ENCODE measurements at places on chromosomes 16 and 17.

- peak; percentile 95 for DNase-seq
Observed at GRCh38 chr17:59361916-59362810, 30.7 kb downstream of the YPEL2 start.

DNA sequence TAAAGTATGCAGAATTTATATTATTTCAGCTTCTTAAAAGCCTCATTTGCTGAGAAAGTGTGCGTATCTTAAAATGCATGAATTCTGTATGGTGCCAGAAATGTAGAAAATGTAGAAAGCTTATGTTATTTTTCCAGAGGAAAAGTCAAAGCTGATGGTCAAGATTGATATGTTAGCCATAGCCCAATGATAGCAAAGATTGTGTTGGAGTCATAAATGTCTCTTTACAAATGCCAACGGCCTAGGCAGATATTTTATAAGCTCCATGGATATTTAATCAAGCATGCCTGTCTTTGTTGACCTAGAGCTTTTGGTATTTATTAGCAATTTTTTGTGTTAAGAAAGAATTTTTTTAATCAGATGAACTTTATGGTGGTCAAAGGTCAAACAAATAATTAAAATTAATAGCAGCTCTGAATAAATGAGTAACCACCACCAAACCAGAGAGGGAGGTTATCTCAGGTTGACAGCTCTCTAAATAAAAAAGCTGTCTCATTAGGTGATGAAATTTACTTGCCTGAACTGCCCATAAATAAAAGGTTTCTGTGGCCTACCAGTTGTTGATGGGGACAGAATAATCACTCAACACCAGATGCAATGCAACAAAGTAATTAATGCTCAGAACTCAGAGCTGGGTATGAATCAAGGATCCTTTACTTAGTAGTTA, 28.5 kb downstream of the CLEC3A start:
- no peak for DNase-seq

DNA sequence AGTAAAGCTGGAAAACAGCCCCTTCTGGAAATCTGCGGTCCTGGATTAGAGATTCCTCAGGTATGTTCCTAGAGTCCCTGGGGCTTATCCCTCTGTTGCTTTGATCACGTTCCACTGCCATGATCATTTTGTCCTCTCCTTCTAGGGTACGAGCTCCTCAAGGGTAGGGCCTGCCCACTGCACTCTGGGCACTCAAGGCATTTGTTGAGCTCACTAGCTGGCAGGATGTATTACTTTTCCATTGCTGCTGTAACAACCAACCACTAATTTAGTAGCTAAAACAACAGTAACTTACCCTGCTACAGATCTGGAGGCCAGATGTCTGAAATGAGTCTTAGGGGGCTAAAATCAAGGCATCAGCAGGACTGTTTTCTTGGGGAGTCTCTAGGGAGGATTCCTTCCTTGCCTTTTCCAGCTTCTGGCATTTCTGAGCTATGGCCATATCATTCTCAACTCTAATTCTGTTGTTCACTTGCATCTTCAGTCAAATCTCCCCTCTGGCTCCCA, 65.7 kb downstream of the ARSG start:
- DNase-seq: no peak

GRCh38 chr17:81499601-81499970, 13.0 kb downstream of the ACTG1 start:
- no peak for DNase-seq

GRCh38 chr17:63113167-63113566, 147.1 kb downstream of the TANC2 start:
- DNase-seq: peak; percentile 9

GRCh38 chr17:40069751-40070708, 7.3 kb downstream of the THRA start:
- DNase-seq: no peak

DNA sequence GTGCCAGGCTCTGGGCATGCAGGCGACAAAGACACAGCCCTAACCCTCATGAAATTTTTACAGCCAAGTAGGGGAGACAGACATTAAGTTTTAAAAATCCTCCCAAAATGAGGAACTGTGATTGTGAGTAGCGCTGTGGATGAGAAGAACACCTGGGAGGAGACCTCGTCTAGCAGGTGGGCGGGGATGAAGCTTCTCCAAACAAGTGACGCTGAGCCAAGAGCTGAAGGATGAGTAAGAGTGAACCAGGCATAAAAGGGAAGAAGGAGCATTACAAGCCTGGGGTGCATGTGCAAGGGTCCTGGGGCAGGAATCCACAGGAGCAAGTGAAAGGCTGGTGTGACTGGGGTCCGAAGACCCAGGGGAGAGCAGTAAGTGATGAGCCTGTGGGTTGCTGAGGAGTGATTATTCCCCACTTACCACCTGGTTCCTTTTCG, 149.4 kb upstream of the HS3ST2 start:
- DNase-seq: no peak

DNA sequence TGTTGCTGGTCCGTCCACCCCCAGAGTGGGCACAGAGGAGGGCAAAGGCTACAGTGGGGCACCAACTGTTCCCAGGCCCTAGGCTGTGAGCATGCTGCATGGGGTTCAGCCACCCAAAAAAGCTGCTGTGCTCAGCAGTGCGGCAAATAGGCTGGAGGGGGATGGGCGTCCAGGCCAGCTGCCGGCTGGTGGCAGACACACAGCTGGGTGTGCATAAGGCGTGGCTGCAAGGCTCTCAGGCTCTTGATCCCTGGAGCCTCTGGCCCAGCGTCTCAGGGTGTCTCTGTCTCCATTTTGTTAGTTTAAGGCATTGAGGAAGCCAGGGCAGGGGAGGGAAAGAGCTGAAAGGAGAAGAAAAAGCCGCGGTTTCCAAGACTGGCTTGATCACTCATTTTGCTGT, 8.8 kb downstream of the RPL19 start:
- DNase-seq: peak; percentile 22

DNA sequence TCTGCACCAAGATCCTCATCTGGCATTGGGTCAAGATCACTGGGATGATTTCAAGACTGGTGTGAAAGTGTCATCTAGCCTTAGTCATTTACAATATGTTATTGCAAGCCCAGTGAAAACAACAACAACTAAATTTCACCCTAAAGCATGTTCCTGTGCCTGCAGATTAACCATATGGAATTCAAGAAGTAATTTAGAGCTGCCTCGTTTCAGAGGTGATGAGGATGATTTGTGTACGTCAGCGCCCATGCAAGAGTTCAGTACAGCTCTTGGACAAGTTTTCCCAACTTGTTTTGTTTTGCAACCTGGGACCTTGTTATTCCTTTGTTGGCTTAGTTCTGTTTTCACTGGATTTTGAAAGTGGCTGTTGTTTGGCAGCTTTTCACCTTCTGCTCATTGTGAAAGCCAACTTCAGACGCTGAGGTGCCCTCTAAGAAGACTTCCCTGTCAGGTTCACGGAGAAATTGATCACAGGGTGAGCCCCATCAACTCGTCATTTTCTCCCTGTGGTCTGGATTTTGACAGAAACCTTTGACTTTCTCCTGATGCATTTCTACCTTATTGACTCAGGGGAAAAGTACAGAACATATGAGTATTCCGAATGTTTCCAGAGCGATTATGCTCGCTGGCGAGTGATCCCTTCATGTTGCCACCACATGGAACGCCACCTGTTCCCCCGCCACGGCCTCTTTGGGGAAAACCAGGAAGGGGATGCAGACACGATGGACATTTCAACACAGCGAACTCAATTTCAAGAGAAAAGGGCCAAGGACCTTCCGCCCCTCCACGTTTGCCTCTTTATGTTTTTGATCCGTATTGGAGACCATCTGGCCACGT, 85.6 kb downstream of the FOXL1 start:
- peak; percentile 78 for DNase-seq

- DNase-seq: no peak
Observed at GRCh38 chr17:39920218-39921210, 2.1 kb upstream of the GSDMB start.

DNA sequence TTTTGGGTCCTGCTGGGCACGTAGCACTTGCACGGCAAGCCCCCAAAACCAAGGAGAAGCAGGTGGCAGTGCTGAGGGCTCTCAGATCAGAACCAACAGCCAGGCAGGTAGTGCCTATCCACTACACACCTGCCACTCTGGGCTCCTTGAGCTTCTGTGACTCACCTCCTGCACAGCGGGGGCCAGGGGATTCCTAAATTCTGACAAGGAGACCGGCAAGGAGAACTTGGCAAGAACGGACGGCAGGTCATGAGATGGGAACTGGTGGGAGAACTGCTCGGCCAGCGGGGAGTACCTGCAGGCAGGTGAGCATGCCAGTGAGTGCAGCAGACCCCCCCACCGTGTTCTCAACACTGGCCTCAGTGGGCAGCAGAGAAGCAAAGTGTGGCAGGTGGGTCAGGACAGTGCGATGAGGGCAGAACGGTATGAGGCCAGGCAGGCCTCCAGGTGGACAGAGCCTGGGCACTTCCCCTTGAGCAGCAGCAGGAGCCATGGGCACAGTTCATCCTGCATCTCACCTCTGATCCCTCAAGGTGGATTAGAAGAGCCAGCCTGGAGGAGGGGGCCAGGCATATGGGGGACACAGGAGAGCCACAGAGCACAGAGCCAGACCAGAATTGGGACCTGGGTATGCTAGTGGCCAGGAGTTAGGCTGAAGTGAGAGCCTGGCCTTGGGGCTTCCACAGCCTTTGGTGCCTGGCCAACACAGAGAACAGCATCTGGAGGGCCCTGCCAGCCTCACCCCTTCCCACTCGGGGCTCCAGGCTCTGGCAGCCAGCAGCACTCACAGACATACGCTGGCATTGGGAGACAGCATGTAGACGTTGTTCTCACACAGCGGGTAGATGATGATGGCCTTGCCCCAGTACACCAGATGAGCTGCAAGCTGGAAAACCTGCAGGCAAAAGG, 14.7 kb downstream of the MPG start:
- no peak for DNase-seq

GRCh38 chr16:23435500-23435899, 17.5 kb downstream of the COG7 start:
- peak; percentile 48 for DNase-seq

GRCh38 chr17:32497431-32498205, 10.8 kb downstream of the CDK5R1 start:
- peak; percentile 67 for DNase-seq

DNA sequence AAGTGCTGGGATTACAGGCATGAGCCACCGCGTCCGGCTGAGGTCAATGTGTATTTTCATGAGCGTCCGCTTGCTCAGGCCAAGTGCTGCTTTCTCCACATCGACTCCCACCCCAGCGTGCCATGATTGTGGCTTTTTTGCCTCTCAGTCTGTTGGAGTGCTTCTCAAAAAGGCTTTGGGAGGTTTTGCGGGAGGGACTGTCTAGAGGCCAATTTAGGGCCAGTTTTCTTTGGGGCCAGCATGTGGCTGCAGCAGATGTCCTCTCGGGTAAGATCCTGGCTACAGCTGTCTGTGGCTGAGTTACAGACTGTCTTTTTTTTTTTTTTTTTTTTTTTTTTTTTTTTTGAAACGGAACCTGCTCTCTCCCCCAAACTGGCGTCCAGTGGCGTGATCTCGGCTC, 6.5 kb downstream of the C16orf90 start:
- no peak for DNase-seq

DNA sequence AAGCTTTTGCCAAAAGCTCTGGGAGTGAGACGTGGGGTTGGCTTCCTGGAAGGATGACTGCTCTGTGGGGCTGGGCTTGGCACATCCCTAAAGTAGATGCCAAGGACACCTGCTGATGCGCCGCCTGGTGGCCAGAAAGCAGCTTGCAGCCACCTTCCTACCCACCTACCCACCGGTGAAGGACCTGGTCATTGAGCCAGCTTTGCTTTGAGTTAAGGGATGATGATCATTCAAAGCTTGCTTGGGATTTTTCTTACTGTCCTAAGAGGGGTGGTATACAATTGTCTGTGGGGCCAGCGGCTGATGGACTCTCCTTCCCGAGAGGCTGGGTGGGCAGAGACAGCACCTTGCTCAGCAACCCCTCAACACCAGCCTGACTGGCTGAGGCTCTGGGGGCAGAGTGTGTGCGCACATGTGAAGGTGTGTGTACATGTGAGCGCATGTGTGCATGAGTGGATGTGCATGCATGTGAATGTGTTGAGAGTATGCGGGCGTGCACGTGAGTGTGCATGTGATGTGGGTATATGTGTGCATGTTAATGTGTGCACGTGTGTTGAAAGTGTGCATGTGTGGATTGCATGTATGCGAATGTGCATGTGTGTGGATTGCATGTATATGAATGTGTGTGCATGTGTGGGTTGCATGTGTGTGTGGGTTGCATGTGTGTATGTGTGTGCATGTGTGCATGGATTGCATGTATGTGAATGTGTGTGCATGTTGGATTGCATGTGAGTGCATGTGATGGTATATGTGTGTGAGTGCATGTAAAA, 18.6 kb downstream of the C1QTNF1 start:
- peak; percentile 37 for DNase-seq

GRCh38 chr17:77882481-77883212, 75.9 kb upstream of the TNRC6C start:
- DNase-seq: peak; percentile 55

DNA sequence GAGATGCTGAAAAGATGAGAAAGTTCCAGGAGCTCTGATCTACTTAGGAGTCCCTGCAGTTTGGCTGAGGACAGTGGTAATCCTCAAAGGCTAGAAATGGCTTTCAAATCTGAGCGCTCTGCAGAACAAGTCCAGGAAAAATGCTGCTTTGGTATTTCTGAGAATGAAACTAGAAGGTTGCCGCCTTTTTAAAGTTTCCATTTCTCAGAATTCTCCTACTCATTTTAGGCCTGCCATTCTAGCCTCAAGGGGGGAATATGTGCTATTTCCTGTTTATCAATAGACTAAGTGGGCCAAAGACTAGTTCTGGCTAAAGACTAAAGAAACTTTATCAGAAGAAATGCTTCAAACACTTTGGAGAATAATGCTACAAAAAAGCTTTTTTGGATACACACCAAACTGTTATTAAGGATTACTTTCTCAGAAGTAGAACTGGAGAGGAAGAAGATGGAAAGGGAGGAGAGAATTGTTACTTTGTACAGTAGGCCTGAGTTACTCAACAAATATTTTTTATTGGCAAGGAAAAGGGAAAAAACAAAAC, at the start of gene SLFN12L:
Gene SLFN12L (minus strand): TSS at position 78 of the 541 bp plus-strand sequence. CDS start 15,314 bp downstream, outside the sequence.
- no peak for DNase-seq

DNA sequence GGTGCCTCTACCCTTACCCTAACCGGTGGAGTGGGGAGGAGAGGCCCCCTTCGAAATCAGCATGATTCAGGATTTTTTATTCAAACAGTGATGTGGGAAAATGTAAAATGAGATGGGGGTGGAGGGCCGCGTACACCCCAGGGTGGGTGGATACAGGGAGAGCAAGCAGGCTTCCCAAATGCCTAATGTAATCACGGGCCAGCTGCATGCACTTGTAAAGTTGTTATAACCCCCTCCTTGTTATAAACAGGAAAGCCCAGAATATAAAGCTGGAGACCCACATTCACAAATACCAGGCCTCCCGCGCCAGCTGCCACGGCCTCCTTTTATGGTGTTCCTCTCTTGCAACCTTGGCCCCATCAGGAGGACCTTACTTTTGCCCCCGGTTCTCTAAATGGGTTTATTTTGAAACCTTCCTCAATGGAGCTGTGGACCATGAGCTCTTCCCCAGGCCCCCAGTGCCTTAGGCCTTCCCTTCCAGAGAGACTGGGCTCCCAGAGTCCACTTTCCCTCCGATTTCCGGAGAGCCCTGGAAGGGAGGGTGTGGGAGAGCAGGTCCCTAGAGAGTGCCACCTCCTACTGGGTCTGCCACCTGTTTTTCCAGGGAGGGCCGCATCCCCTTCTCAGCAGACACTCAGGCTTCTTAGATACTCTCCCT, 906 bp upstream of the FOXL1 start:
- peak; percentile 71 for DNase-seq

- DNase-seq: no peak
Observed at GRCh38 chr17:62572488-62572887, 55.0 kb upstream of the MRC2 start.

All from fibroblast of skin of back (primary cell).